Activated CD4-positive, CD25-positive, alpha-beta regulatory T cell (primary cell): ENCODE measurements at places on chromosomes 3 and 15.

DNA sequence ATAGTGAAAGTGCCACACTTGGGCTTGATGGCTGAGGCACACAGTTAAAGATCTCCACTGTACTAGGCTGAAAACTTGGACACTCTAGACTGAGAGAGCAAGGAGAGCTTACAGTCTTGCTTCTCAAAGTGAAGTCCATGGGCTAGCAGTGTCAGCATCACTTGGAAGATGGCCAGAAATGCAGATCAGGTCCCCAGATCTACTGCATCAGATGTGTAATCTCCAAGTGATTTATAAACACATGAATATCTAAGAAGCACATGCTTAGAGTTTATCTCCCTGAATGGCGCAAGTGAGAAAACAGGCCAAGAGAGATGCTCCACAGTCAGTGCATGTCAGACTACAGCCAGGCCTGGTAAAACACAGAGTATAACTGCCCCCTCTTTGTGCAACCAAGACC is 308.6 kb downstream of the CLSTN2 start:
- no peak for DNase-seq

DNA sequence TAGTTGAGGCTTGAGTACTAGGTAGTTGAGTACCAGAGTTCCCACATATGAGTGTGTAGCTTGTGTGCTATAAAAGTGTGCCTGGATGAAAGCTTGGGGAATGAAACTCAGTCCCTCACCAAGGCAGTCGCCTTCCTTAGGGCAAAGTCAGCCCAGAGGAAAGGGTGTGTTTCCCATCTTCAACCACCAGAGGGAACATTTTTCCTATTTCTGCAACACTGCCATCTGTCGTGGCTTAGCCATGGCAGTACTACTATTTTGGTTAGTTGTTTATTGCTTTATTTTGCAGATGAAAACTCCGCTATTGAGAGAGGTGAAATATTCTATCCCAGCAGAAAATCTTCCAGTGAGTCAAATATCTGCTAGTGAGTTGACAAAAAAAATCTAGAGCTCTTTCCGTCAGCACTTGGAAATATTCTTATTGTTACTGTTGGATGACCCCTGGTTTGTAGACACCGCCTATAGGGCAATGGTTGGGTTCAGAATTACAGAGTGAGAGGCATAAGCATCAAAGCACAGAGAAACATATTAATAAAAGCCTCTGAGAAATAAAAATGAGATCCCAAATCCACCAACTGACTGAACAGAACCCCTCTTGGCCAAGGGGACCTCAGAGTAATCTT is 239.9 kb downstream of the CPNE4 start:
- no peak for DNase-seq

DNA sequence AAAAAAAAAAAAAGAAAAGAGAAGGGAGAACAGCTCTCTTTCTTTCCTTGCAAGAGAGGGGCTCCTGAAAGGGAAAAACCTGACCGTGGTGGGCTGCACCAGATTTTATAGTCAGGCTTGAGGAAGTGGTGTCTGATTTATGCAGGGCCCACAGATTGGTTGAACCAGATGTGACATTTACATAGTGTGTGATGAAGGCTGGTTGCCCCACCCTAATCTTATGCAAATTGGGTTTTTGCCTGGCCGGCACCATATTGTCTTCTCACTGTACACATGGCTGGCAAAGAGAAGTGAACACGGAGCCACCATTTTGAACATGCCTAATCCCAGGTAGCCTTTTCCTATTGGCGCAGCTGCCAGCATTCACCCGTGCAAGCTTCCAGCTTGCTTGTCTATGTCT is 154.4 kb downstream of the OXSM start:
- DNase-seq = no peak

GRCh38 chr15:74278207-74278606 is 42.1 kb downstream of the CCDC33 start:
- no peak for DNase-seq

- no peak for DNase-seq
These were observed 858 bp upstream of the SACM1L start for GRCh38 chr3:45688194-45688881.
